ENCODE measurements at places on chromosomes 2 and 18. TPM values are rescaled to one million over a fixed set of nuclear protein-coding genes. Genes with fewer than 3 reads are reported as not detected.

Gene CXCR1
- total RNA-seq = not detected

Gene FEV
- total RNA-seq = not detected

Gene GRHL1
- 0.85 TPM for total RNA-seq

Gene PIEZO2
- 0.61 TPM for total RNA-seq

Gene SERPINB10
- total RNA-seq = not detected

Gene RGPD3
- 0.13 TPM for total RNA-seq

Gene UGT1A3
- total RNA-seq = not detected

Gene AQP12A
- total RNA-seq = not detected

Gene MREG
- 5.6 TPM for total RNA-seq

Gene DAPL1
- not detected for total RNA-seq

Gene MZT2A
- 196 TPM for total RNA-seq

Data from A549 treated with GW870086 at 1 μM for 4 hours (cell line).